SJSA1 (cell line): ENCODE measurements at places on chromosomes 11 and 22. TPM values are rescaled to one million over a fixed set of nuclear protein-coding genes. Genes with fewer than 3 reads are reported as not detected.

GRCh38 chr11:72217841-72218240 is 1.2 kb downstream of the FOLR2 start:
- no peak overlapping the region for H3K27ac ChIP-seq
- no peaks in the 10 kb centered on the region for H3K36me3 ChIP-seq
- no peaks in the 10 kb centered on the region for H3K4me1 ChIP-seq
- no peak overlapping the region for H3K4me3 ChIP-seq
- no peak for DNase-seq
- no peaks in the 10 kb centered on the region for H3K27me3 ChIP-seq

KDM4E gene
- total RNA-seq = not detected in 2 replicates

- peaks cover 17% of the 10 kb centered on the region for H3K4me1 ChIP-seq
- no peak overlapping the region for H3K4me3 ChIP-seq
- H3K27ac ChIP-seq = no peak overlapping the region
- no peak for DNase-seq
These were observed 74.5 kb upstream of the CSNK2A3 start for GRCh38 chr11:11427542-11427941.

GRCh38 chr11:116033931-116034553 is 529.8 kb upstream of the CADM1 start:
- DNase-seq = no peak
- H3K36me3 ChIP-seq = no peaks in the 10 kb centered on the region
- H3K27ac ChIP-seq = no peak overlapping the region
- H3K4me1 ChIP-seq = no peaks in the 10 kb centered on the region
- H3K4me3 ChIP-seq = no peak overlapping the region

DNA sequence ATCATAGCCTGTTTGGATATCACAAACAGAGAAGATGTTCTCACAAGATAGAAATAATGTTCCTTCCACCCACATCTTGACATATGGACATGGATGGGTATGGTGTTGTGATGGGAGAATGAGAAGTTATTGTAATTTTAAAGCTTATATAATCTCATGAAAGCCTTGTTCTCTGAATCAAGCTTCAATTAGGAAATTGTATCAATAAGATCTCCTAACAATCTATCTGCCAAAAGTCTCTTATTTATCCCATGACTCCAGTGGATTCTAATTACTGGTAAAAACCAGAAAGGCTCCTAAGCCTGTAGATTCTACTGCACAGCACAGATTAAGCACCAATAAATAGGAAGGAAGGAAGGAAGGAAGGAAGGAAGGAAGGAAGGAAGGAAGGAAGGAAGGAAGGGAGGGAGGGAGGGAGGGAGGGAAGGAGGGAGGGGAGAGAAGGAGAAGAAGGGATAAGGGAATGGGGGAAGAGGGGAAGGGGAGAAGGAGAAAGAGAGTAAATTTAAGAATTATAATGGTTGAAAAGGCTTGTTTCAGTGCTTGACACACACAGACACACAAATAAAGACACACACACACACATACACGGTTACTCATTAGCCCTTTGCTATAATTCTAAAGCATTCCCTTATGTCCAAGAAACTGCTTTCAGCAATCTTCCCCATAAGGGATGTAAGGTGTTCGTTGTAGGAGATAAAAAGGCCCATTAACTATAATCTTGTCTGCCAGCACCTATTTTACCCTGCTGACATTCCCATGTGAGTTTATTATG is 258.0 kb upstream of the API5 start:
- peaks cover 17% of the 10 kb centered on the region for H3K27me3 ChIP-seq
- H3K27ac ChIP-seq = no peak overlapping the region
- DNase-seq = no peak
- no peak overlapping the region for H3K4me3 ChIP-seq
